HCEC 1CT (cell line): ENCODE measurements at places on chromosomes 12 and 14.

DNA sequence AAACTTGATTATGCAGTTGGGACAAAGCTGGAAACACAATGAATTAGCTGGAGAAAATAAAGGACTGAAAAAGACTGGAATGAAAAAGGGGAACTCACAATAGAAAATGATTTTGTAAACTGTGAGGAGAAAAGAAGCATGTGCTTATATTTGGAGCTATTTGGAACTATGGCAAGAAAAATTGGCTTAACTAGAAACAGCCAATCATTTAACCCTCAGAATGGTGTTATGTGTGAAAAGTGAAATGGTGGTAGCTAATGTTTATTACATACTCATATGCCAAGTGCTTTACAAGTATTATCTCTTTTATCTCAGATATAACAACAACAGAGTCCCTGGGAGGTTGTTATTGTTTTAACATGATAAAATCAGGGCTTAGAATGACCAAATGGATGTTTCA, 583.1 kb upstream of the SEL1L start:
- no peak for DNase-seq

DNA sequence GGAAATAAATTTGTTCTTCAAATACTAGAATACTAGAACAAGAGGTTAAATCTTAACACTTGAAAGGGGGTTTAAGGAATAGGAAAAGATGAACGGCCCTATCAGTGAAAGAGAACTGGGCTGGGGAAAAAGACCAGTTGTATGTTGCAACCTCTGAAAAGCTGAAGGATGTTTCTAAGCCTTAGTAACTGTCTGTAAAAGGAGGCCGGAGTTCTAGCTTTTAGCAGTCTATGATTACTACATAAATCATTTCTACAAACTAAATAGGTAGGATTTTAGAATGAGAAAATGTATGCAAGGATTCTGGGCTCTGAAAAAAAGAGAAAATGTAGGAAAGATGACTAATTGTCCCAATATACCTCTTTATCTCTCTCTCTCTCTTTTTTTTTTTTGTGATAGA, 4.9 kb downstream of the CERS5 start:
- DNase-seq = peak; percentile 30

DNA sequence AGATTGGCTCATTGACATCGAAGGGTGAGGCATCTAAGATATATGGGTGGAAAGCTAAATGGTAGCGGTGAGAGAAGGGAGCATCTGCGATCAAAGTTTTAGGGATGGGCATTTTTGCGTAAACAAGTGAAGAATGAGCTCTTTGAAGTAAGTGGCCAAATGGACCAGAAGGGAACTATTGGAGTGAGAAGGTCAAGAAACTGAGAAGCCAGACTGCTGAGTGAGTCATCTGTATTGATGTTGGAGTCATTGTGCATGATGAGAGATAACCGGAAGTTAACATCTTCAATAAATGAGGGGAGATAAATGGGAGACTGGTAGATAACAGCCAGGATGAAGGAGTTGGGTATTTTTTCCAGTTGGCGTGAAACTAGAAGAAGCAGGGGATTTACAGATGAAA, 271.9 kb upstream of the PDE3A start:
- DNase-seq = no peak

GRCh38 chr14:85987292-85987691, 457.3 kb downstream of the FLRT2 start:
- no peak for DNase-seq

- DNase-seq = no peak
These were observed 10.1 kb downstream of the GMFB start for GRCh38 chr14:54478636-54479215.

DNA sequence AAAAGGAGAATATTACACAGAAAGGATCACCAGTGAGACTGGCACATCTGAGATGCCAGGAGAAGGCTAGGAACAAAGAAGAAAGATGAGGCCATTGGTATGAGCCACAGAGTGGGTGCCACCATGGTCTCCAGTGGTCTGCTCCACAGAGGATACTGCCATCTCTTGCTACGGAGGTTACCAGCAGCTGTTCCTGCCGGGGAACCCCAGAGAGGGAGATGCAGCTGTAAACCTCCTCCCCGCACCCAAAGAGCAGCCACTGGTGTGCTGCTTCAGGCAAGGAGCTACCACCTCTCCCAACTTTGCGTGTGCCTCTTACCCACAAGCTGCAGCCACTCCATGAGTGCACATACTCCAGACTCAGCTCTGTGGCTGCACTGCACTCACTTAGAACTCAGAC, 201.5 kb upstream of the RTL1 start:
- no peak for DNase-seq

DNA sequence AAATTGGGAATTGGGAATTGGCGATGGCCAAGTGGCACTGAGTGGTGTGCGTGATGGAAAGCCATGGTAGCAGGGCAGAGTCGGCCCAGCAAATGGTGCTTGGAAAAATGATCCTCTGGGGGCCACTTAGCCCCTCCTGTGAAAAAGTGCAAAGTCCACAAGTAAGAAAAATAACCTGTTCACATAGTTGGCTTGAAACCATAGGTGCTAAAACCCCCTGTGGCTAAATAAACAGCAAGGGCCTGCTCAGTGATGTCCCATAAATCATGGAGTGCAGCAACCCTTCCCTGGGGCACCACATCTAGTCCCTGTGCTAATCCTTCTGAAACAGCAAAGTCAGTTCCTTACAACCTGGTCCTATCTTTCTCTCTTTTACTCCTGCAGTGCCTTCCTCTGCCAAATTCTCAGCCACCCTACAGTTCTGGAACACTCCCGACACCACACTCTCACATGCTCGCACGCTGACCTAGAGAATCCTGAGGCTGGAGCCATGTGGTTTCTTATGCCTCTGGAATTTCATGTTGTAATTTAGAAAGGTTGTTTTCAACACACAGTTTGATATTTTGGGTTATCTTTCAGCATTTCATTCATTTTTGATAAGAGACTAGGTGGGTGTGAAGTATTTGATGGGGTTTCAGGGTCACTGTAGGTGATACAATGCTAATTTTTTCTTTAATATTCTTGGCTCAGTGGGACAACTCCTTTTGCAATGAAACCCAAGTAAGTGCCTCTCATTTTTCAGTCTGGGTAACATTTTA, 123.6 kb downstream of the SMOC1 start:
- no peak for DNase-seq

DNA sequence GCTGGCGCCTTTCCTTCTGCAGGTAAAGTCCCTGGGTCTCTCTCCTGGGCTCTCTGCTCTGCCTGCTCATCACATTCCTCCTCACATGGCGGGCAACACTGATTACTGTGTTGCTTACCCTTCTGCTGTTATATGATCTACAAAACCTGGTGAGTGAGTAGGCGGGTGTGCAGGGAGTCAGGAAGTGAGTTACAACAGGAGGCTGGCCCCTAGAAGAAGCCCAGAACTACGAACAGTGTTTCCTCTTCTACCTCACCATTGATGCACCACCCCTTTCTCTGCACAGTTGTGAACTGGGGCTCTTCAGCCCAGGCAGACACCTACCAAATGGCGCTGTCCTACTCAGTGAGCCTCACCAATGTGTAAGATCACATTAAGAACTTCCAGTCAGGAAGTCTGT, 4.9 kb upstream of the KLHL33 start:
- no peak for DNase-seq

- DNase-seq = no peak
These were observed 166.9 kb upstream of the BTG1 start for GRCh38 chr12:92312463-92312964.

GRCh38 chr12:46933947-46934346, 108.2 kb upstream of the SLC38A4 start:
- DNase-seq = peak; percentile 75

DNA sequence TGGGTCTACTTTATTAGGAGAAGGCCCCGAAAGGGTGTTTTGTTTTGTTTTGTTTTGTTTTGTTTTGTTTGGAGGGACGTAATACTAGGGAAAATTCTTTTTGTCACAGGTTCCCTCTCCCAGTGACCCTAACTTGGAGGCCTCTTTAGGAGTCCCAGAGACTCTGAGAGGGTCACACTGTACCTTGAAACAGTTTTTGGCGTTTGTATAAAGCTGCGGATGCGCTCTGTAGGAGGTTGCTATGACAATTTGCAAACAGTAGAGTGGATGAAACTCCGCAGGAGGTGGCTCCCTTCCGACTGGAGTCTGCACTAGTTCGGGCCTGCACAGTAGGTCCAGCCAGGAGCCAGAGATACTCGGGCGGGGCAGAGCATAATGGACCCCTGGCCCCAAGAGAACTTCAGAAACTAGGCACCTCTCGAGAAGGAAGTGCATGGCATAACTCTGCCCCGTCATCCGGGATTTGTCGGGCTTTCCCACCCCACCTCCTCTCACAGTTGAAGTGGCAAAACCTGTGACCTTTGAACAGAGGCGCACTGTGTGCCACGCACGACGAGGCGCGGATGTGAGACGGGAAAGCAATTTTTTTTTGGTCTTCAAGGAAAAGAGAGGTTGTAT, 1.3 kb upstream of the DYRK2 start:
- no peak for DNase-seq

DNA sequence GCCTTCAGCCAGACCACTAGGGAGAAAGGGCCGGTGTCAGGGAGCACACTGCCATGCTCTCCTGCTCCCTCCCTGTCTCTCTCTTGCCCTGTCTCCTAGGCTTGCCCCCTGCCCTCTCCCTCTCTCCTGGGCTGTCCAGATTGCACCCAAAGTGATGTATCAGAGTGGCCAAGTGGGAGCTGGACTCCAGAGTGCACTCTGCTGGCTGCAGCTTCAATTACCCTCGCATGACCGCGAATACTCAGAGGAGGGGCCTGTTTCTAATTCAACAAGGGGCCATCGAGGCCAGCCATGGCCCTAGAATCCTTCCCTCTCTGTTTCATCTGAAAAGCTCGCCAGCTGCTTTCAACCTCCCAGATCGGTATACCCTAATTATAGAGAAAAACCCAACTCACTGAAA, 206.4 kb upstream of the FKBP4 start:
- DNase-seq = no peak

DNA sequence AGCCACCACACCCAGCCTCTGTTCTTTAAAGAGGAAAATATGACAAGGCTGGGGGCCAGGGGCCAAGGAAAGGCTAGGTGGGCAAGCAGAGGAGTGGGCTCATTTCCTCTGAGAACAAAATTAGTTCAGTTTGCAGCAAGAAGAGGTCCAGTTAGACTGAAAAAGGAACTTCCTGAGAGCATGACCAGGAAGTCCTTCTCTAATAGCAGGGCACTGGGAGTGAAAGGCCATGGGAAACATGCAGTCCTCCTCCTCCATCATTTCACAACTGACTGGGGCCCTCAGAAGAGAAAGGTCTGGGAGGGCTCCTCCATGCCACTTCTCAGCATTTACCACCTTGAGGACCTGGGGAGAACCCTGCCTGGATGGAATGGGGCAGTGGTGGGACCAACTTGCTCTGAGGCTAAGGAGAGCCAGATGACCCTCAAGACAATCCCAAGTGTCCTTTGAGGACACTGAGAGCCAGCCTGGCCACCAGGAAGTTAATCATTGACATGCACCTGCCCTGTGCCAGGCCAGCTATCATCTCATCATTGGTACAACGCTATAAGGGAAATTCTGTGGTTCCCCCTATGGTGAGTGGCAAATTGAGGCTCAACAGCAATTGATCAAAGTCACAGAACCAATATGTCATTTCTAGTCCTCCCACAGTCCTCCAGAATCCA, 2.0 kb downstream of the AQP2 start:
- DNase-seq = no peak

DNA sequence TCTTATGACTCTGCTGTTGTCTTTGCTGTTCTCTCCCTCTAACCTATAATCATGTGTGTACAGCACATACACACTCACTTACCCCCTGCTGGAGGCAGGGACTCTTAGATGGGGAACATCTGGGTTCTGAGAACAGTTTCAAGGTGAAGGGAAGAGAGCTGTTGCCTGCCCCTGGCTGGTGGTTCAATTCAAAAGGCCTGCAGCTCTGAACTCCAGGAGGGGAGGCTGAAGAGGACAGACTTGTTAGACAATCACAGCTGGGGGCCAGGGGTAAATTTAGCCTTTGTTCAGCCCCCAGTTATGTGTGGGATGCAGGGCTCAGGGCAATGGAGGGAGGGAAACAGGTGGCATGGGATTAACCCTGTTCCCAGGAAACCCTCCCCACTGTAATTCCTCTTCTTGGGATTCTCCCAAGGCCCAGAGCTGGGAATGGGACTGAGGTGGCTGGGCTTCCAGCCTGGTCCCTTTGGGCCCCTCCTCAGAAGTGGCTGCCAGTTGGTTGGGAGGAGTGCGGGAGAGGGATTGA, 1.9 kb downstream of the MYL6B start:
- no peak for DNase-seq

- peak; percentile 32 for DNase-seq
These were observed 95.2 kb upstream of the HMGA2 start for GRCh38 chr12:65728848-65729793.

- no peak for DNase-seq
These were observed 19.6 kb upstream of the FBXO33 start for GRCh38 chr14:39451811-39452210.

GRCh38 chr12:30286345-30286926, 409.2 kb downstream of the IPO8 start:
- DNase-seq = peak; percentile 51

DNA sequence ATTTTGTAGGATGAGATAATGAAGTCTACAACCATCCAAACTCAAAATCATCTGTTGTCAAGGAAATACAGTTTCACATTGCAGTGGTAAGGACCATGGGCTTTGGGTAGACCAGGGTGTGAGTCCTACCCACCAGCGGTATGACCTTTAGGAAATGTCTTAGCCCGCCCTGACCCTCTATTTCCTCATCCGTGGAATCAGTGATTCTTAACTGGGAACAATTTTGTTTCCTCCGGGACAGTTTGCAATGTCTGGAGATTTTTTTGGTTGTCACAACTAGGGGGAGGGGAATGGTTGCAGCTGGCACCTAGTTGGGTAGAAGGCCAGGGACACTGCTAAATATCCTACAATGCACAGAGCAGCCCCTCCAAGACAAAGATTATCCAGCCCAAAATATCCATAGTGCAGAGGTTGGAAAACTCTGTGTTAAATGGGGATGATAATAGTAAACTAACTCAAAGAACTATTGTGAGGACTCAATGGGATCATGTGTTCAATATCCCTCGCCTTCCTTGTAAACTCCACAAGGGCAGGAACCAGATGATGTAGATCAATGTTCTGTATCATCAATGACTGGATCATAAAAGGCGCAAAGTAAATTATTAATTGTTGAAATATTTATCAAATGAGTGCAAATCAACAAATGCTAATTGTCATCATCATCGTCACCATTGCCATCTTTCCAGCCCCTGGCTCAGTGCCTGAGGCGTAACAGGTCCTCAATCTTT, 15.7 kb upstream of the IFT81 start:
- DNase-seq = no peak

- DNase-seq = no peak
These were observed 233.3 kb upstream of the EGLN3 start for GRCh38 chr14:34184126-34184525.

GRCh38 chr14:99884834-99885648, 91.8 kb downstream of the EML1 start:
- DNase-seq = peak; percentile 62

- no peak for DNase-seq
These were observed 139.7 kb upstream of the RASSF8 start for GRCh38 chr12:25818596-25819390.

GRCh38 chr14:103385929-103386712, 906 bp downstream of the MARK3 start:
- DNase-seq = peak; percentile 36

DNA sequence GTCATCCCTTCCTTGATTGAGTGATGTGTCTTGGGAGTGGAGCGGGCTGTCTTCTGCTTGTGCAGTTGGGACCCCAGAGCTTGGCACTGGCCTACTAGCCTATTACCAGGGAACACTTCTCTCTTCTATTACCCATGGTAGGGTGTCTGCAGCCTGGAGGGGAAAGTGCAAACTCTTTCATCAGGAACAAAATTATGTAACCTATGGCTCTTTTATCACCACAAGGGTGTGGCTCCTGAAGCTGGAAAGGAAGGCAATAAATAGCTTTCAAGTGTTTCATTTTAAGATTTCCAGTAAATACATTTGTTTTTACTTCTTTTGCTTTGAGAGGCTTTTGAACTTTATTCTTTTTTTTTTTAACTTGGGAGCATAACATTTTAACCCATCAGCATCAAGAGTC, 349.7 kb upstream of the FAR2 start:
- no peak for DNase-seq
